ENCODE measurements at places on chromosomes 16 and 17.
A peak's percentile ranks its signal among the peaks of the same experiment; 100 is the strongest.

- DNase-seq, result peak; percentile 34
Measured at GRCh38 chr16:65002265-65002664, 119.6 kb downstream of the CDH11 start.

- DNase-seq, result peak; percentile 36
Measured at GRCh38 chr16:82585675-82586074, 41.1 kb upstream of the CDH13 start.

- DNase-seq, result no peak
Measured at GRCh38 chr16:58999762-59000161, 265.6 kb upstream of the GOT2 start.

DNA sequence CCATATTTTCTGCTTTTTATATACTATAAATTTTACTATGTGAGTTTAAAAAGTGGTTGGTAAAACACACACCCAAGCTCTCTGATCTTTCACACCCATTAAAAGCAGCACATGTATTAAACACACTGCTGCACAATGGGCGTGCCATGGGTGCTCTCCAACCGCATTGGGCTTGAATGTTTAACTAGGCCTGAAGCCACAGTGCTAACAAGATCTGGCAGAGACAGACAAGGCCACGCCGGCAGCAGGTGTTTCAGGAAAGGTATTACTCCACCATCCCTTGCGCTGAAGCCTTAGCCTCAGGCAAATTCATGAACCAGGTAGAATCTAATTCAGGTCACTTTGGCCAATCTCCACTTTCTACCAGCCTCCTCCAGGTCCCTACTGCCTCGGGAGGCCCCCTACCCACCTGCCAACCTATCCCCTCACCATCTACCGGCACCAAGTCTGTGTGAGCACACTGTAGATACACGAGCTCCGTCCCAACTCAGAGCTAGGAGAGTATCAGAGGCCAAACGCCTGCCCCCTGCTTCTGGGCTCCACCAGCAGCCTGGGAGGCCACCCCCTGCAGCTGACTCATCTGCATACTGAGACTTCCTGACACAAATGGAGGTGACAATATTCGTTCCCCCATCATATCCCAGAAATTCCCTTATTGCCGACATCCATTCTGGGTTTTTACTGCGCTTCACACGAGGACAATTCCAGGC, 95.0 kb downstream of the ADCY9 start:
- no peak for DNase-seq

All from HS-27A (cell line).